ENCODE measurements at places on chromosomes 16 and 17.

- DNase-seq: peak; percentile 95
Observed at GRCh38 chr16:679814-680624, at the start of gene STUB1. Gene STUB1 (plus strand): TSS chr16:680410. CDS start chr16:680526, 116 bp downstream.

DNA sequence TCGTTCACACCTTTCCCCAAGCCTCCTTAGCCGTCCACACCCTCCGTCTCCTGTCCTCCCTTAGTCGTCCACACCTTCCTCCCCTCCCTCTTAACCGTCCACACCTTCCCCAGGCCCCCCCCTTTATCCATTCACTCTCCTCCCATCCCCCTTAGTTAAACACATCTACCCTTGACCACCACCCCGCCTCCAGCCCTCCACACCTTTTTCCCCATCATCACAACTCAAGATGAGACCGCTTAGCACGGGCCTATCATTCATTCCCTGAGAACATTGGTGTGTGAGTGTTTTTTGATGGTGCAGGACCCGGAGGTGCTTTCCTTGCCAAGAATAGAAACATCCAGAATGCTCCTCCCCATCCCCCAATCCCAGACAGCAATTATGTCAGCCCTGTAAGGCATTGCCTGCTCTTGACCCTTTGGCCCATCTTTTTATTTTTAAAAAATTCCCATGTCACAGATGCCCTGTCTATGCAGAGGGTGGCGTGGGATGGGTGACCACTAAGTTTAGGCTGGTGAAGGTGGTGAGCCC lies 1.4 kb downstream of the TENT4B start:
- no peak for DNase-seq

DNA sequence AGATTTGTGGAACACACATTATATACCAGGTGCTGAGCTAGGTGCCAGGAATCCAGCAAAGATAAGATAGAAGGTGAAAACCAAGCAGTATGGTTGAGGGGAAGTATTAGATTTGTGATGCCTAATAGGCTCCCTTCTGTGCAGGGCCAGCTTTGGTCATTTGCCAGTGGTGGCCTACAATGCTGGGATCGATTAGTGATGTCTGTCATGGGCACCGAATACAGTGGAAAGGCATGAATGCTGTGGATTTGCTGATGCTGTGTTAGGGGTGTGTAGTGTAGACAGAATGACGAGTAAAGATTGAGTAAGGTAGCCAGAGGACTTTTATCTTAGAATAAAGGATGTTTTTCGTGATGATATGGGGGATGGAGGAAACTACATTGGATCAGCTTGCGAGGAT lies 48.9 kb downstream of the SNX29 start:
- no peak for DNase-seq

GRCh38 chr16:56451753-56452689 lies 667 bp downstream of the OGFOD1 start:
- no peak for DNase-seq

DNA sequence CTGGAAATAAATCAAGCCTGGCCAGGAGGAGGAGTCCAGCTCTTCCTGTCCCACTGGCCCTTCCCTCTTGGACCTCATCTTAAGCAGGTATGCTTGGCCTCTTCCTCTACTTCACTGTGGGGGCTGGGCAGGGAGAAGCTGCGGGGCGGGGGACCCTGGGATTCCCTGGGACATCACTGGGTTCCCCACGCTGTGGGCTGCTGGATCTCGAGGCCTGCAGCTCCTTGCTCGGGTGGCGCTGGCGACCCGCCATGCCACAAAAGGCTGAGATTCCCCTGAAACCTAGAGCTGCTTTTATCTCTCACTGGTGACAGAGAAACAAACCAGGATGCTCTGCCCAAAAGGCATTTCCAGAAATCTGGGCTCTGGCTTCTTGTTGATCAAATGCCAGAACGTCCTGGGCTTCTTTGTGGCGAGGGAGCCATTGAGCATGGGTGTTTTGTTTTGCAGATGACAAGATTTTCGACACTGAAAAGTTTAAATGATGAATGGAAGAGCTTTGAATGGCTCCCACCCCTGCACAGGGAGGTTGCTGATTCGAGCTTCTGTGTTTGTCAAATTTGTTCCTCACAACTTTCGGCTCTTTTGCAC lies 8.6 kb upstream of the PGS1 start:
- no peak for DNase-seq
